Fibroblast of skin of right quadriceps (primary cell): ENCODE measurements at places on chromosomes 1 and 21.

DNA sequence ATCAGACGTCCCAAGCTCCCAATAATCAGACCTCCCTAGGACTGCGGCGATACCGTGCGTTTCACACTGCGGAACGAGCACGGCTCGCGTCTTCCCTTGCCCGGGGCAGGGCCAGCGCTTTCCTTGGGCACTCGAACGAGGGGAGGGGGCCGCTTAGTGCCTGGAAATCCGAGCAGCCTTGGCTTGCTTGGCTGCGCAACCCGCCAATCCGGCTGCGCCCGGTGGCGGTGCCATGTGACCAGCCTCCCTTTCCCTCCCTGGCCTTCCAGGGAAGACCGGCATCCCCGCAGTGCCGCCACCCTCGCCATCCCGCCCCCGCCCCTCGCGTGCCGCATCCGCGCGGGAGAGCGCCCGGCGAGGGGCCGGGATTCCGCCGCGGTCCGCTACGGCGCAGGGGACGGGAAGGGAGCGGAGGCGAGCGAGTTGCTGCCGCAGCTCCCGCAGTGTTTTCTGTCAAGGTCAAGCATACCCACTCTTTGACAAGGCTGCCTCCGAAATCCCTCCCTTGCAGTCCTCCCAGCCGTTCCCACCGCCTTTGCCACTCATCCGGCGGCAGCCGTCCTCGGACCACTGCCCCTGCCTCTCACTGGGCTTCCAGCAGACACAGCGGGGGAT is 8.3 kb upstream of the RNF19B start:
- peak; percentile 39 for DNase-seq

- no peak for DNase-seq
Observed at GRCh38 chr21:28810826-28811524, 181.7 kb downstream of the LTN1 start.

GRCh38 chr1:2476061-2476999 is at the start of gene PLCH2:
Gene PLCH2, plus strand, starts transcription at chr1:2476289. Its CDS starts 300 bp downstream, at chr1:2476589.
- no peak for DNase-seq

DNA sequence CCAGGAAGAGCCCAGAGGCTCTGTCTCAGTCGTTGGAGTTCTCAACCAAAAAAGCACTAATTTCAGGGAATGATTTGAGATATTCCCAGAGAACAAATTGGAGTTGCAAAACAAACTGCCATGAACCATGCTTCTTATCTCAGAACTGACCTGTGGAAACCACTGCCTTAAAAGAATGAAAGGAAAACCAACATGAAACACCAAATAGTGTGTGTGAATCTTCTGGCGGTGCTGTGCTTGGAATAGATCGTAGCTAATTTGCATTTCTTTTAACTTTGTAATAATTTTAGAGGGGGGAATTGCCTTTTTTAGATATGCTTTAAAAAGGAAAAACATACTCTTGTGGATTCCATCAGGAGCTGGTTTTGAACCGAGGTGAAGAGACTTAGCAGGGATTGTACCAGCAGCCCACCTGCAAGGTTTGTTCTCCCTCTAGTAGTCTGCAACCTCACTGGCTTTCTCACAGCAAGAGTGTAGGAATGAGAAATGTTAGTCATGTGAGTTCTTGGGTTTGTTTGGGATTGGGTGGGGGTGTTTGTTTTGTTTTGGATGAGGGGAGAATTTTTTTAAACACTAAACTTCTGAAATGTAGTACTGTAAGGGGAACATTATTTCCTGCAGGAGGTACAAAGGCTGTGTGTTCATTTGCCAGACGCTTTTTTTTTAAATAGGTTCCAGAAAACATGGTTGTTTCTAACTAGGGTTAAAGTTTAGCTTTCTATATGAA is 45.7 kb upstream of the ANGPTL1 start:
- DNase-seq: no peak

DNA sequence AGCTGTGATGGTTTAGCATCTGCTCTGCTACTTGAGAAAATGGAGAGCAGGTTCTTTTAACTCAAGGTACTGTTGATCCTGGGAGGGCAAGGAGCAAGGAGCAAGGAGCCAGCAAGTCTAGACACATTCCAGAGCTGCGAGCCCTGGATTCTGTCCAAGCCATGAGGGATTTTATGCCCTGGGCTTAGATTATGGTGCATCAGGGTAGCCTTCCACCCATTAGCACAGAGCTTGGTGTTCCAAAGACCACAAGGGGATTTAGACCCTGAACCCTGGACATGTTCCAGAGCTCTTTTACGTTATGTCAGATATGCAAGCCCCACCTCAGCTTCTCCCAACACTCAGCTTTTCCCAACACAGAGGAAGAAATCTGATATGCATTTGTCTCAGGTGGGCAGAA is 2.0 kb upstream of the OR14I1 start:
- DNase-seq: no peak

GRCh38 chr1:204198348-204199340 is 2.4 kb upstream of the KISS1 start:
- peak; percentile 82 for DNase-seq

GRCh38 chr21:22758478-22758877 is 1760.3 kb downstream of the NCAM2 start:
- peak; percentile 10 for DNase-seq

- no peak for DNase-seq
Observed at GRCh38 chr21:33058957-33059356, 11.0 kb upstream of the OLIG1 start.

GRCh38 chr21:36193200-36193599 is 36.6 kb downstream of the DOP1B start:
- DNase-seq: no peak

DNA sequence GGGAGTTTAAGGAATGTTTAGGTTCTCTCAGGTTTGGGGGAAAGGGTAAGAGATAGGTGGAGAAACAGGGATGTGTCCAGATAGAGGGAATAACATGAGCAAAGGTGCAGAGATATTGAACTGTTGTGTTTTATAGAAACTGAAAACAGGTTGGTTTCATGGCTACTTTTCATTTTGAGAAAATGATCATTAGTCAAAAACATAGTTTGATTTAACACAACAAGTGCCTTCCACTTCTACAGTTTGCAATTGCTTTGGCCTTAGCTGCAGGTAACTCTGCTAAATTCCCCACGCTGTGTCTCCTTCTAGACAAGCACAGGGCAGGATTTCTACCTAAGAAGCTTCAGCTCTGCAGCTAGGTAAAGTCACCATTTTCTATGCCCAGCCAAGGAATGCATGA is 124.9 kb downstream of the RGS2 start:
- DNase-seq: no peak

DNA sequence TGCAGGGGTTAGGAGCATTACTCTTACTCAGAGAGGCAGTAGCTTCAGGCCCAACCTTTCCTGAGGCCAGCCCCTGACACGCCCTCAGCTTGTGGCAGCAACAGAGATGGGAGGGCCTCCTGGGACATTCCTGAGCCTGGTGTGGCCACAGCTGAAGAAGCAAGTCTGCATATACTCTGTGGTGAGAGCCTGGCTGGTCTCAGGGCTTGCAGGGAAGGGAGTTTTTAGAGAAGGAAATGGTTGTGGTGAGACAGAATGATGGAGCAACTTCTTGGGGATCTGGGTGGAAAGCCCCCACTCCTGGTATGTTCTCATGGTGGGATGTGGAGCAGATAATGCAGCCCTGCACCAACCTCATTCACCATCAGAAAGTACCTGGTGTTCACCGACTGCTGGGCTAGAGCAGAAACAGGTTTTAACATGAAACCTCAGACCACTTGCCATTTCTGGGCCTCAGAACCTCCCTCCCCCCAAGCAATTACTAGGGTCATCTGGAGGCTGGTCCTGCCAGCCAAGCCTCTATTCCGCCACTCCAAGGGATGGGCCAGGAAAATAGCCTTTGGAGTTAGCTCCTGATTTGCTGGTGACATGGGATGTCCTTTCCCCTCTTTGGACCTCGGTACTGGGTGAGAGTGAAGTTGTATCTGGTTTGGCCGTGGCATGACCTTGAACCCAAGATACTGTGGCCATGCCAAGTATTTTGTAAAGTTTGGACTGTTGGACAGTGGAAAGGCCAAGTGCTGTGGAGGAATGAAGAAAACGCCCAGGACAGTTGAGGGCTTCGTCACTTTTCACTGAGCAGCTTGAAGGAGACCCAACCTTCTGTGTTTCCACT is 28.1 kb upstream of the RNF19B start:
- DNase-seq: peak; percentile 94

- DNase-seq: no peak
Observed at GRCh38 chr1:236515443-236515958, 8.3 kb upstream of the LGALS8 start.

GRCh38 chr1:172351754-172352161 is 68.7 kb upstream of the C1orf105 start:
- DNase-seq: peak; percentile 77

- no peak for DNase-seq
Observed at GRCh38 chr1:201277441-201277840, 5.9 kb upstream of the PKP1 start.

GRCh38 chr21:16587141-16587581 is 857.4 kb downstream of the USP25 start:
- peak; percentile 59 for DNase-seq

DNA sequence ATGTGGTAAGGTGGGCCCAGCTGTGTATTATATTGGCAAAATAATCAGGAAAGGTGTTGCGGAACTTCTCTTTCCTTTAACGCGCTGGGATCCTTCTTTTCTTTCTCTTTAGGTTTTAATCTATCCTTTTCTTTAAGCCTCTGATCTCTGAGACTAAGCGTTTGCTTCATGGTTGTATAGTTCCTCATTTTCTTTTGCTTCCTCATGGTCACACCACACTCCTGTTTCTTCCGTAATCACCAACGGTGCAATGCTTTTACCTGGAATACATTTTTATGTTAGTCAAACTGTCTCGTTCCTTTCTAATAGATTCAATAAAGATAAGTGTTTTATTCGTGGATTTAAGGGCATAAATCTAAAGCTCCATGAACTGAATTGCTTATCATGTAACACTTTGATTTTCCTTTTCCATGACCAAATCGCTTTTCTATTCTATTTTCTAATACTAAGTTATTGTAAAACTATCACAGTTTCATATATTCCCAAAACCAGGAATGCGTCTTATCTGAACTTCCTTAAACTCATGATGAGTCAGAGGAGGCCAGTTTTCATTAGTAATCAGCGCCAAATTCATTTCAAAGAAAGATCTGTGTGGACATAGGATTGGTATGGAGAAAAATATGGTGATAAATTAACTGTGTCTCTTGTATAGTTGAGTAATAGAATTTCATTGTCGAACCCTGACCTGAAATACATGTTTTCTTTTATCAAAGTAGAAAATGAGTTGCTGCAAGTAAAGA is 12.2 kb downstream of the SDCCAG8 start:
- peak; percentile 94 for DNase-seq

- no peak for DNase-seq
Observed at GRCh38 chr1:184167352-184167751, 115.8 kb downstream of the TSEN15 start.
